T-helper 9 cell (primary cell): ENCODE measurements at places on chromosomes 6 and 20.

DNA sequence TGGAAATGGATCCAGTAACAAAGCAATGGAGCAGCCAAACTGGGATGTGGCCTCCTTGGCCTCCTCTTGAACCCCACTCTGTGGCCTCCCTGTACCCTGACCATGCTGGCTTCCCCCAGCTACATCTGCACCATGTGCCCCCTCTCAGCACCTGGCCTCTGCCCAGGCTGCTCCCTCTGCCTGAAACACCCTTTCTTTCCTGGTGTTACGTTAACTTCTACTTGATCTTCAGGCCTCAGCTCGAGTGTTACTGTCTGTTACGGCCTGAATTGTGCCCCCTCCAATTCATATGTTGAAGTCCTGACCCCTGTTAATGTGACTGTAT, 30.2 kb downstream of the NOL4L start:
- no peak for DNase-seq

DNA sequence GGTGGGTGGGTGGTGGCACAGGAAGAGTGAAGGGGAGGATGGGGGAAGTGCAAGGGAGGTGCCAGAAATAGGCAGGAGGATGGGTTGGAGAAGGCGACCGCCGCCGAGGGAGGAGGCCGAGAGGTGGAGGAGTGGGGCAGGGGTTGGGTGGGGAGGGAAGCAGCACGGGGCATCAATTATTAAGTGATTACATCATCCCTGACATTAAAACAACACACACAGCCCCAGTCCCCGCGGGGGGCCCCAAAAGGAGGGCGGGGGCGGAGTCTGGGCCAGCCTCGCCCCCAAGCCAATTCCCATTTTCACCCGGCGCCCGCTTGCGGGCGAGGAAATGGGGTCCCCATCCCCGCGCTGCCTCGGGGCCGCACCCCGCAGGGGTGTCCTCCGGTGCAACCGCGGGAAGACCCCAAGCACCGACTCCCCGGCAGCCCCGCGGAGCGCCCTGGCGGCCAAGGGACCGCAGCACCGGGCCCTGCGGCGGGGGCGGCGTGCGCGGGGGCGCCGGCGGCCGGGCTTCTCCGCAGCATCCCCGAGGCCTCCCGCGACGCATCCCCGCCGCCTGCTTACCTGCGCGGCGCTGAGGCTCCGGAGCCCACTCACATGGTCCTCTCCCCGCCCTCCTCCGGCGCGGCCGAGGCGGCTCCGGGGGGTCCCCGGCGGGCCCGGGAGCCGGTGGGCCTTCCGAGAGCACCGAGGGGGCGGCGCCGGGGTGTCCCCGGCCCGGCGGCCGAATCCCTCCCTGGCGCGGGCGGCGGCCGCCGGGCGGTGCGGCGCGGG, 663 bp downstream of the FYN start:
- DNase-seq = peak; percentile 62

DNA sequence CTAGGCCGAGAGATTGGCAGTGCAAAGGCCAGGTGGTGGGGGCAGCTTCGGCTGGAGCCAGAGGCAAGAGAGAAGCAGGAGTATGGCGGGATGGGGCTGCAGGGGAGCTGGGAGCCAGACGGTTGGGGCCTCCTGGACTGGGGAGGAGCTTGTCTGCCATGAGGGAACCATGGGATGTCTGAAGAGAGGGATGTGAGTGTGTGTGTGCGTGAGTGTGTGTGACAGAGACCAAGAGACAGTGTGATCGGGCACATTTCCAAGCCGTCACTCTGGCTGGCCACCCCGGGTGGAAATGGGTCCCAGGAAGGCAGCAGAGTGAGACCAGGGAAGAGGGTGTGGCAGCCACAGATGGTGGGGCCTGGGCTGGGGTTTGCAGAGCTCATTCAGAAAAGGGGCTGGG, 13.8 kb downstream of the PHACTR3 start:
- no peak for DNase-seq

DNA sequence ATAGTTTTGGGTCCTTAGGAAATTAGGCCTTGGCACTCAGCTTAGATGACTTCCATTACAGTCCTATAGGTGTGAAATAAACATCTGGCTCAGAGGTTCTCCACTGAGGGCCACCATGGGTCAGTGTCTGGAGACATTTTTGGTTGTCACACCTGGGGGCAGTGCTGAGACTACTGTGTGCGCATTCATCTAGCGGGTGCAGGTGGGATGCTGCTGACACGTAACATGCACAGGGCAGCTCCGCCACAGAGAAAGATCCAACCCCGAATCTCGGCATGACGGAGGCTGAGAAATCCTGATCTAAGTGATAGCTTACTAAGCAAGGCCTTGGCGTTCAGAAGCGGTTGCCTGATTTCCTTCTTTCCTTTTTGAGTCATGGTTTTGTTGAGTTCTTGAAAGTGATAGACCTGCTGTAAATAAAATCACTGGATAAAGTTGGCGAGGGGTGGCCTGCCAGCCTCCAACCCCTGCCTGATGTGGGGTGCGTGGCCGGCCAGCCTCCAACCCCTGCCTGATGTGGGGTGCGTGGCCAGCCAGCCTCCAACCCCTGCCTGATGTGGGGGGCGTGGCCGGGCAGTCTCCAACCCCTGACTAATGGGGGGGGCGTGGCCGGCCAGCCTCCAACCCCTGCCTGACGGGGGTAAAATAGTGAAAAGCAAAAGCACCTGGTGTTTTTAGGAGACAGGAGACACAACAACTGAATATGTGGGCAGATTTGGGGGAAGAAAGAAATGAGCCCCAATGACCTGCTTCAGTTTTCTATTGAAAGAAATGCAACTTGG, 158.1 kb downstream of the CDH26 start:
- no peak for DNase-seq

- DNase-seq = peak; percentile 1
These were observed 17.4 kb downstream of the HFE start for GRCh38 chr6:26104457-26105108.

GRCh38 chr6:20325641-20326421, 75.8 kb upstream of the E2F3 start:
- no peak for DNase-seq

DNA sequence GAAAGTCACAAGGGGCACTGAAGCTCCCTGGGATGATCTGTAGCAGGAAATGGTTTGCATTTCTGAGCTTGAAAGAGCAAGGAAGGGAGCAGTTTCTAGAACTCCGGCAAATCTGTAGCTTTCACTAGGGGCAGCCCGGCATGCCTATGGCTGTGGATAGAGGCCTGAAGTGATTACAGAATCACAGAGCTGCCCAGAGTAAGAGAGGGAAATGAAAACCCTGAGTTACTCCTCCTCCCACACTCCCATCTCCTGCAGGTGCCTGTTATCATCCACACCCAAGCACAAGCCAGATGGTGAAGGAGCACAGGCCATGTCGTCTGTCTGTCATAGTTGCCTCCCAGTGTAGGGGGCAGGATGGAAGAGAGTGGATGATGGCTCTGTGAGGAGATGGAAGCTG, 37.1 kb downstream of the HLA-F start:
- DNase-seq = no peak

- no peak for DNase-seq
These were observed 103.7 kb downstream of the LINC00237 start for GRCh38 chr20:21002486-21002885.

DNA sequence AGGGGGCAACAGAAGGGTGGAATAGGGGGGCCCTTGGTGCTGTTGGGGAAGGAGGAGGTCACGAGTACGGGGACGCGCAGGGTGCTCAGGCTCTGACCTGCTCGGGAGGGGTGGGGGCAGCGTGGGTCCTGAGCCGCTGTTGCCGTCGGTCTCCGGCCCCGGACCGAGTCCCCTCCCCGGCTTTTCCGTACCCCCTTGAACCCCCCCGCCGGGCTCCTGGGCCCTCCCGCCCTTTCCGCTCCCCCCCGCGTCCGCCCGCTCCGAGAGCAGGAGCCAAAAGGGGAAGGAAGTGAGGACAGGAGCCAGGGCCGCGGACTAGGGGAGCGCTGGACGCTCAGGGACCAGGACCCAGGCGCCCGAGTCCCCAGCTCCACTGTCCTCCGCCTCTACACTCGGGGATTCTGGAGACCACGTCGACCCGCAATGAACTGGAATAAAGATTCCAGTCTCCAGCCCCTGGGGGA, at the start of gene RGL2:
Gene RGL2 (minus strand): TSS at position 170 of the 464 bp plus-strand sequence. CDS start 332 bp downstream, outside the sequence.
- peak; percentile 55 for DNase-seq

DNA sequence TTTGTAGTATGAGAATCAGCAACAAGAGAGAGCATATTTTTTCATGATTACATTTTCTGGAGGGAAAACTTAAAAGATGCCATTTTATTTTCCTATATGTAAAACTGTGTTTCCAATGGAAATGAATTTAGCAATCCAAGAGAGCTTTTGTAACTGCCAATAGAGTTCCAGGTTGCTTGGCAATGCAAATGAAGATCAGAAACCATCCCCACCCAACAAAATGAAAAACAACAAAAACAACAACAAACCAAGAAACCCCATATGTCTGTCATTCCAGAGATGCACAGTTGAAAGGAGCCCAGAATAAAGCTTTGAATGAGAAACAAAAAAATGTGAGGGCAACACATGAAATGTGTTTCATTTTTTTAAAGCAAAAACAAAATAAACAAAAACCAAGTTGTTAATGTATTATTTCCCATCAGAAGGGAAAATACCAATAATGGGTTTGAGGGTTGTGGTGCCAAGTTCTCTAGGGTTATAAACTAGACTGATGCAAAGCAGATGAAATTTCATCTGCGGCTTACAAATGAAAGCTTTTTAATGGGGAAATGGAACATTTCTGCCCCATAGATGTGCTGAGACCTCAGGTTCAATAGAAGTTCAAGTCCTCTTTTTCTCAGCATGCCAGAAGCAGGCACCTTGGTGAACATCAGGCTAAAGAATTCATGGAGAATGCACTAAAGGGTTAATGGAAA, 121.5 kb upstream of the MCHR2 start:
- DNase-seq = no peak
